ENCODE measurements at places on chromosomes 7 and 10.

DNA sequence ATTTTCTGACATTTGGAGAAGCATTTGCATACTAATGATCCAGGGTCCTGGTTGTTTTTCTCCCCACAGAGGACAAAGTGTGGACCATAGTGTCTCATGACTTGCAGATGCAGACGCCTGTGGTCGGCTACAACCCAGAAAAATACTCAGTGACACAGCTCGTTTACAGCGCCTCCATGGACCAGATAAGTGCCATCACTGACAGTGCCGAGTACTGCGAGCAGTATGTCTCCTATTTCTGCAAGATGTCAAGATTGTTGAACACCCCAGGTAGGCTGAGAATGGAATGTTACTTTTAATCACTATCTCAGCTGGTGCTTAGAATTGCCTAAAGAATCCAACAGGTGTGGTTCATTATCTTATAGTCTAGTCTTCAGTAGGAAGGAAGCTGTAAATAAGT lies 951.5 kb upstream of the C7orf33 start:
- no peak for DNase-seq

- no peak for DNase-seq
These were observed 370.8 kb downstream of the PLXNA4 start for GRCh38 chr7:132205509-132205908.

DNA sequence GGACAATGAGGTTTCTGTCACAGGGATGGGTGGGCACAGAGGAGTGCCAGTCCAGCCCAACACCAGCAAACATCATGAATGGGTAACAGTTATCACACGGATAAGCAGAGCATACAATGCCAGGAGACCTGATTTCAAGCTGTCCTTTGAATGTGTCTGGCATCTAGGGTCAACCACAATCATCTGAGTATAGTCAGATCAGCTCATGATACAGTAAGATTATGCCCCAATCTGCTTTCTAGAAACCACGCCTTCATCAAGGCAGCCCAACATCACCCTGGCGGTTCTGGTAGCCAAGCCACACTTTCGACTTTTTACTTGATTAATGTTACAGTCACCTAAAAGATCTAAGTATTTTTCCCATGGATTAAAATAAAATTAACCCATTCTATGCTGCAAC lies 10.5 kb downstream of the FAM171A1 start:
- DNase-seq: no peak

GRCh38 chr7:78473571-78474301 lies 675.2 kb downstream of the PHTF2 start:
- peak; percentile 4 for DNase-seq

GRCh38 chr7:18345641-18346234 lies 149.8 kb upstream of the HDAC9 start:
- DNase-seq: peak; percentile 63

GRCh38 chr7:116363637-116364432 lies 135.7 kb upstream of the CAV2 start:
- no peak for DNase-seq

Measured in M059J (cell line).